Upper lobe of left lung (tissue), 6 donors: ENCODE measurements at places on chromosomes 1 and 21. TPM values are rescaled to one million over a fixed set of nuclear protein-coding genes. Genes with fewer than 3 reads are reported as not detected.

The RGS5 gene
- 30.6 TPM for total RNA-seq

DNA sequence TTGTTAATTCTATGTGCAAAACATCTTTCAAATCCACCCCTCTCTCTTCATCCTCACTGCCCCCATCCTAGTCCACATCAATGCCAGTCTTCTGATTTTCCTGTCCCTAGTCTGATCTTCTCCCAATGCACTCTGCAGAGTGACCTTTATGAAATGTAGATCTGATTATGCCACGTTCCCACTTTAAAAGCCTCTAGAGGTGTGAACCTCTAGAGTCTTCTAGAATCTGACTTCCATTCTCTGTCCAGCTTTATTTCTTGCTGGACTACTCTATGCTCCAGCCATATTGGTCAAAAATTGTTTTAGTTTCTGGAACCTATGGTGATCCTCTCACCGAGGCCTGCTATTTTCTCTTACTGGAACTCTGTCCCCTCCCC is 32.5 kb downstream of the ZNF648 start:
- H3K27ac ChIP-seq, result peak overlapping the region; percentile 85
- no peaks in the 10 kb centered on the region for H3K36me3 ChIP-seq
- no peak for DNase-seq
- peaks cover 13% of the 10 kb centered on the region for H3K4me1 ChIP-seq
- no peaks in the 10 kb centered on the region for H3K27me3 ChIP-seq

DNA sequence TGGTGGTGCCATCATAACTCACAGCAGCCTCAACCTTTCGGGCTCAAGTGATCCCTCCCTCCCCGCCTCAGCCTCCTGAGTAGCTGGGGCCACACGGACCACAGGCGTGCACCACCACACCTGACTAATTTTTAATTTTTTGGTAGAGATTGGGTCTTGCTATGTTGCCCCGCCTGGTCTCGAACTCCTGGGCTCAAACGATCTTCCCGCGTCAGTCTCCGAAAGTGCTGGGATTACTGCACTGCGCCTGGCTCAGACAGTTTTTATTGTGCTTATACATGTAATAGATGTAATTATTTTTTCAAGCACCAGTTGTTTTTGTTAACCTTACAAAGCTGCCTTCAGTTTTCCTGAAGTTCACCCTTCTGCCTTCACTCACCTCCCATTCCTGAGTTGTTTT is 38.0 kb upstream of the HMGN1 start:
- H3K27ac ChIP-seq, result no peak overlapping the region
- H3K4me1 ChIP-seq, result peaks cover 14% of the 10 kb centered on the region
- no peaks in the 10 kb centered on the region for H3K27me3 ChIP-seq
- DNase-seq, result no peak
- H3K4me3 ChIP-seq, result no peak overlapping the region
- peaks cover 3% of the 10 kb centered on the region for H3K36me3 ChIP-seq

- H3K27ac ChIP-seq, result no peak overlapping the region
- DNase-seq, result no peak
- no peaks in the 10 kb centered on the region for H3K4me1 ChIP-seq
- H3K36me3 ChIP-seq, result no peaks in the 10 kb centered on the region
- H3K27me3 ChIP-seq, result no peaks in the 10 kb centered on the region
These were observed 9.1 kb upstream of the RAB7B start for GRCh38 chr1:206012086-206012859.

- DNase-seq, result no peak
- H3K4me3 ChIP-seq, result no peak overlapping the region
- H3K36me3 ChIP-seq, result peaks cover 19% of the 10 kb centered on the region
- no peak overlapping the region for H3K27ac ChIP-seq
- no peaks in the 10 kb centered on the region for H3K4me1 ChIP-seq
These were observed 90.0 kb downstream of the OBSCN start for GRCh38 chr1:228297822-228298221.

GRCh38 chr1:45884700-45885099 is 81.3 kb downstream of the MAST2 start:
- no peak overlapping the region for H3K4me3 ChIP-seq
- no peak overlapping the region for H3K27ac ChIP-seq
- H3K4me1 ChIP-seq, result no peaks in the 10 kb centered on the region

GRCh38 chr1:200673952-200674823 is 4.5 kb upstream of the DDX59 start:
- H3K4me3 ChIP-seq, result no peak overlapping the region
- no peaks in the 10 kb centered on the region for H3K36me3 ChIP-seq
- peaks cover 6% of the 10 kb centered on the region for H3K4me1 ChIP-seq
- DNase-seq, result no peak
- no peak overlapping the region for H3K27ac ChIP-seq

GRCh38 chr1:208682664-208683013 is 438.5 kb upstream of the PLXNA2 start:
- no peak overlapping the region for H3K4me3 ChIP-seq
- H3K36me3 ChIP-seq, result no peaks in the 10 kb centered on the region
- no peak overlapping the region for H3K27ac ChIP-seq
